ENCODE measurements at places on chromosomes 5 and 9.

DNA sequence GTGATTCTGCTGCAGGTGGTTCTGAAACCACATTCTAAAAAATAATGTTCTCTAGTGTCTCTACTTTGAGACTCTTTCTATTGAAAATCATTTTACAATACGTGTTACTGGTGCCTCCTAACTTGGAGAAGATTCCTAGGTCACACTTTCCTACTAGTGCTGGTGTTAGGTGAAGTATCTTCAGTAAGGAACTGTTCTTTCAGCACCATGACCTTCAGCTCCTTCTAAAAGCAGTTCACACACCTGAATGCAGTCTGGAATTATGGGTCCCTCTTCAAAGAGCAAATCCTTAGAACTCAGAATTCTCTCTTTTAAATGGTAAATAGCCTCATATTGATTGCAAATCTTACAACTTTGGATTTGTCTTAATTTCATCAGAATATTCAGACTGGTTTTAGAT, 10.6 kb upstream of the DPYSL3 start:
- DNase-seq = no peak

DNA sequence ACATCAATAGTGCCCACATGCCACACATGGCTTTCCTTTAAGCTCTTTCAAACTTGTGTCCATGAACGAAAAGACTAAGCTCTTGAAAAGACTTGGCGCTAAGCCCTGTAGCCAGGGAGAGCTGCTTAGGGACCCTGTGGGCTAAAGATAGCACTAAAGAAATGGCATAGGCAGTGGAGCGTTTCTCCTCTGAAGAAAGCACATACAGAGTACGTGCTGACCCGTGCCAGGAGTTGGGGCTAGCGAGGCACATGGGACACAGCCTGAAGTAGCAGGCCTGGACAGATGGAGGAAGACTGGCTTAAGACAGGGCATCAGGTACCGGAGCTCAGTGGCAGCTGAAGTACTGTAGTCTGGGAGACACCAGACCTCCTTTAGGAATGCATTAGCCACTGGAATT, 39.7 kb downstream of the ADGRV1 start:
- no peak for DNase-seq

DNA sequence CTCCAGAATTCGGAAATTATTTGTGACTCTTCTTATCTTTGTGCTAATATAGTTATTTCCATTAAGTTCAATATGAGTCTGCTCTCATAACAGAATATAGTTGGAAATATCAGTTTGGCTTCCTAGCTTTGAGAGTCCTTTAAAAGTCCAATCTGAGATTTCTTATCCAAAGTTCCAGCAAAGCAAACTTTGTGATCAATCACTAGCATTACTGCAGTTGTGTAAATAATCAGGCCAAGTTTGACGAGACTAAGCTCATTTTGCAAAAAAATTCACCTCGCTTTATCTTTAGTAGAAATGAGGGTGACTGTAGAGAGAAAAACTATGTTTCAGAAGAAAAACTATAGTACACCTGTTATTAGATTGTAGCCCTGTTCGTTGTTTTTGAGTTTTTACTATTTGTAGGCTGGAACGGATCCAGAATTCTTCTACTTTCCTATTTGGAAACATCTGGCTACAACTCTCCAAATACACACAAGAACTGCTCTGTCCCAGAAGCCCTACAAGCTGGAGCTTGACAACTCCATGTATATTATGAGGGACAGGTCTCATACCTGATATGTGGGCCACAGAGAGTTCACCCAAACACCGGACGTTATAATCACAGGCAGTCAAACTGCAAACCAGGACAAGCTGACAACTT, 47.8 kb downstream of the RAPGEF1 start:
- DNase-seq = no peak

DNA sequence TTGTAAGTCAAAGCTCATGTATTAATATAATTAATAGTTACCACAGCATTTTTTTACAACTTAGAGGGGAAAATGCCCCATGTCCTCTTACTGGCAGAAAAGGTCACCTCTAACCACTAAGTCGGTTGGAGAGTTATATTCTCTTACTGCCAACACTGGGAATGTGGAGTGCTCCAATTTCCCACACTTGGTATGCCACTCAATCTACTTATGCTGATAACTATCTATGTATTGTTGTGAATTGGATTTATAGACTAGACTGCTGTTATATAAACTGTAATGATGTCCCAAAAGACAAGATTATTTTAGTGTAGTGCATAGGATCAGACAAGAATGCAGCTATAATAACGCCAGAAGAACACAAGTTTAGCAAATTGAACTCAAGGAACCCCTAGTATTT, 2385.2 kb upstream of the C9orf72 start:
- no peak for DNase-seq

DNA sequence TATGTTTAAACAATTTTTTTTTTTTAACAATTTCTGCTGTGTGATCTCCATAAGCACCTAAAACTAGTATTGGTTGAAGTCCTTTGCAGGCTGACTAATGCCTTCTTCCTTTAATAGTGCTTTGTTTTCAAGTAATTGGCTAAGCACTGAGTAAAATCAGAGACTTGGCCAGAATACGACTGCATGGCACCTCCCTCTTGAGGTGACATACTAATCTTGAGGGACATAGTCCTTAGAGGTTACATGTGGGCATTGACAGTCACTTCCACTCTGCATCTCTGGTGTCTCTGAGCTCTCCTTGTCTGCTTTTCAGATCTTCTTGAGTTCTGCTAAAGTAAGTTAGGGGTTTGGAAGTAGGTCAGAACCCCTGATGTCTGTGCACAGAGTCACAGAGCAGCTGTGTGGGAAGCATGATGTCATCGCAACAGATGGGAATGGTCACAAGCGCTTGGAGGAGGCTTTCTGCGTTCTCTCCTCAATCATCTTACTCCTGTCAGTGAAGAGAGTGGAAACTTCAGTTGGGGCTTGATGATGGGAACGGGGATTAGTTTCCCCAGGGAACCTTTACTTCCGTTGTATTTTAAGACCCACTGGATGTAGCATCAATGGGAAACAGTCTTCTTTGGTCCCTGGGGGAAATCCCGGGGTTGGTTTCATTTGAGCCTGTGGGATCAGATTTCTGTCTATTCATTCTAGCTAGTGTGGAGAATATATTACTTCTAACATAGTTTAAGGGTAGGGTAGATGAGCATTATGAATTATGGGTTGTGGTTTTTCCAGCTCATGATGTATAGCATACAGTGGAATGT, 136.9 kb downstream of the ARHGAP26 start:
- no peak for DNase-seq

DNA sequence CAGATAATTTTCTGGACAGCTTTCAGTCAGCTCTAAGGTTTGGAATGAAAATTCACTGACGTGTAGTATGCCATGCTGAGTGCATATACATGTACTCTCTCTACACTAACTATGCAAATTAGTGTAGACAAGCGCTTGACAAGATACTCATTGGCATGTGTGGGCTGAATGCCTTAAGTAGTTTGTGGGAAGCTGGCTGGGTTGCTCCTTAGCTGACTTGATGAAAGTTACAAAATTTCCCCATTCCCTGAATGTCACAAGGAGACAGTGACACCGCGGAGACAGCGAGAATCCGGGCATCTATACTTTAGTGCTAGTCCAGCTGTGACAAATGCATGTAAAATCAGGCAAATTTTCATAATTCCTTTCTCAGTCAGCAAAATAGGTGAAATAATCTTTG, 51.6 kb upstream of the C5orf46 start:
- no peak for DNase-seq

- DNase-seq = no peak
These were observed 8.6 kb upstream of the ANKRD33B start for GRCh38 chr5:10555277-10555684.

GRCh38 chr9:97529363-97530076, 28.1 kb downstream of the TMOD1 start:
- no peak for DNase-seq

DNA sequence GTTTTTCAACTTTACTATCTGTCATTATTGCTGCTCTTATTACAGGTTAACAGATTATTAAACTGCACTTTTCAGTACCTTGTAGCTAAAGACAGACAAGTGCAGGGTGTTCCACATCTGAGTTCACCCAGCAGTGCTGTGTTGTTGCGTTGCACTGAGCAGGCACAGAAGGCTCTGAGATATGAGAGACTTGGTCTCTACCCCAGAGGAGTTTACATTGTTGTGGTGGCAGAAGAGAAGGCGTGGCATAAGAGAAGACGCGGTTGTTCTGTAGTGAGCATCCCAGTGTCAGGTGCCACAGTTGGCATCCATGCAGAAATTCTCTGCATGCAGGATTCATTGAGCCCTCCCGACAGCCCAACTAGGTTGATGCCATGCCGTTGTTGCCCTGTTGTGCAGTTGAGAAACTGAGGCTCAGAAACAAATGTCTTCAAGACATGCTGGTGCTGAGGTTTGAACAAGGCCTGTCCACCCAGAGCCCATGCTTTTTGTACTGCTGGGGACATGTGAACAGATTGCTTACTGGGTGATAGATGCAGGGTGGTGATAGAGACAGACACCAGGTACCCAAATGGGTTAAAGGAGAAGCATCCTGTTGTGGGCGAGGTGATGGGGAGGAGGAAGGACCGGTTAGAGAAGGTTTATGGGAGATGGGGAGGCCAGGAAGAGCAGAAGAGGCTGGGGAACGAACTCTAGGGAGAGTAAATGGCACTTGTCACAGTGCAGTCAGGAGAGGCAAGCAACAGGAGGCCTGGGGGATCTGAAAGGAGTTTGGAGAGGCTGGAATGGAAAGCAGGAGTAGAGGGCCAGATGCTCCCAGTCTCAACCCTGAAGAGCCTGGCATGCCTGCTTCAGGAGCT, 8.2 kb downstream of the ABL1 start:
- DNase-seq = no peak

GRCh38 chr5:35009657-35010056, 38.1 kb downstream of the AGXT2 start:
- no peak for DNase-seq

DNA sequence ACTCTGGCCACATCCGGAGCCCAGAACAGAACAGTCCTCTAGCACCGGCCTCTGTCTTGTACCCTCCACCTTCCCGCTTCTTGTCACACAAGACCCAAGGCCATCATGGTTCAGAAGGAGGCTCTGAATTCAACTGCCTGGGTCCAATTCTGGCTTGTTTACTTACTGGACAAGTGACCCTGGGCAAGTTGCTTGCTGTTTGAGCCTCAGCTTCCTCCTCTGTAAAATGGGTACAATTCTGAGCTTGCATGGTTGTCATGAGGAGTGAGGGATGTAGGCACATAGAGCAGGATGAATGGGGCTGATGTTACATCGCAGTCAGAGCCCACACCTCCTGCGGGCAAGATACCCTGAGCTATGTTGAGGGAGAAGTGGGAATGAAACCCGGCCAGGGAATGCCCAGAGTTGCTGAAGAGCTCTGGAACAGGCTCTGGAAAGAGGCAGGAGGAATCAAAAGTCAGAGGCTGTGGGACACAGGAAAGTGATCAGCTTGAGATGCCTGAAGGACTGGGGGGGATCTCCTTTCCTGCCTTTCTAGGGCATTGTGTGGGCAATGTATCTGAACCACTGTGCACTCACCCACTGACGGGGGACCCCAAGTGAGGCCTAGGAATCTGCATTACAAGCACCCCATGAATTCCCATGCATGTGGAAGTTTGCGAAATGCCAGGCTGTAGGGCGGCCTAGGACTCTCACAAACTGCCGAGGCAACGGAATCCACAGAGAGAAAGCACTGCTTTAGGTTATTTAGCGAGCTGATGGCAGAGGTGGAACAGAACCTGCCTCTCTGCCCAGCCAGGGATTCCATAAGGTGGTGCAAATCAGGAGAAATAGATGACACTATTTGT, 29.4 kb upstream of the IL17B start:
- no peak for DNase-seq

DNA sequence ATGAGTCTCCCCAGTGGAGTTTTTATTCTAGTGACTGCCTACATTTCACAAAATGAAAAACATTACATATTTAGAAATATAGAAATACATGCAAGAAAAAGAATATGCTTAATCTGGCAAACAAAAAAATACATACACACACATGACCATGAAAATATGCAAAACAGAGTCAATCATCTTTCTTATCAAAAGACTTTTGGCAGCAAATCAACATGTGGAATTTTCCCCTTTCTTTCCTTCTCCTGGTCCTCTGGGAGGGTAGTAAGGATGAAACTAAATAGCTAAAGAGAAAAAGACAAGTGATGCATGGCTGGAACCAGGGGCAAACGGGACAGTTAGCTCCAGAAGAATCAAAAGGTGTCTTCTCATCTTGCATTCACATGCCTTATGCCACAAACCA, 69.4 kb downstream of the APBA1 start:
- DNase-seq = no peak

- DNase-seq = no peak
These were observed 80.3 kb upstream of the RPS23 start for GRCh38 chr5:82358457-82358856.

GRCh38 chr9:90774071-90774470, 27.5 kb upstream of the SYK start:
- no peak for DNase-seq

GRCh38 chr9:98401140-98402018, 145.9 kb upstream of the TBC1D2 start:
- no peak for DNase-seq

DNA sequence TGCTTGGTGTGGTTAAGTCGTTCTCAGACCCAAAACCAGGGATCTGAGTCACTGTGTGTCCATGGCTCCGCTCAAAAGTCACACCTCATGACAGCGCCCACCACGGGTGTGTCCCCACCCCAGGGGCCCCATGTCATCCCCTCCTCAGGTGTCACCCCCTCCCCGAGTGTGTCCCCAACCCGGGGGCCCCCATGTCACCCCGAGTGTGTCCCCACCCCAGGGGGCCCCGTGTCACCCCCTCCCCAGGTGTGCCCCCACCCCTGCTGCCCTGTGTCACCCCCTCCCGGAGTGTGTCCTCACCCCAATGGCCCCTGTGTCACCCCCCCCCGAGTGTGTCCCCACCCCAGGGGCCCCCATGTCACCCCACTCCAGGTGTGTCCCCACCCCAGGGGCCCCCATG, 5.1 kb downstream of the LRRC14B start:
- DNase-seq = no peak

DNA sequence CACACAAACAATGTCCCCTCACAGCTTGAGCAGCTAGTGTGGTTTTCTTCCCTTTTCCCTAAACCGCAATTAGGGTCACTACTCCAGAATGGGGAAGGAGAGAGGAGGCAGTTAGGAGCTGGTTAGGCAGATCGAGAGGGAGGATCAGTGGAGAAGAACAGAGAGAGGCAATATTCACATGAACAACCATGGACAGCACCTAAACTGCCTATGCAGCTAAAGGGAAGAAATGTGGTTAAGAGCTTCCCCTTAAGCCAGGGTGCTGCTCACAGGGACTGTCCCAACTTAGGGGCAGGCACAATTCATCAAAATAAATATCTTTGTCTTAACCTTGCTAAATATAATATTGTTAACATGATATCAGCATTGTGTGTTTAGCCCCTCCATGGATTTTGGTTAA, 359.3 kb upstream of the CDH18 start:
- no peak for DNase-seq

DNA sequence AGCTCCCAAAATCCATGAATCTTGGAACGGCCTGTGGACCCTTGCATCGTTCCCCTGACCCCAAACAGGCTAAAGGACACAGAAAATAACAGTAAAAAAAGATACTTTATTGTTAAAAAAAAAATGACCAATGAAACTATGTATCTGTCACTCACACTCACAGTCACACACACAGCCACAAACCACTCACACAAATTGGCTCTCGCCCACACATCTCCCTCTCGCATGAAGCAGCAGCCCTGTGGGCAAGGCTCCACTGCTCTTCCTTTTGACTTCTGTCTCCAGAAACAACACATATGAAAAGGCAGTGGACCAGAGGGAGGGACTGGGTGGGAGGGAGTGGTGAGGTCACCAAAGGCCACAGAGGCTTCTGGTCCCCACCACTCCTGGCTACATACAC, 56.6 kb downstream of the SLC36A1 start:
- DNase-seq = no peak

All from effector CD8-positive, alpha-beta T cell (primary cell).